ENCODE measurements at places on chromosomes 2 and 18.

DNA sequence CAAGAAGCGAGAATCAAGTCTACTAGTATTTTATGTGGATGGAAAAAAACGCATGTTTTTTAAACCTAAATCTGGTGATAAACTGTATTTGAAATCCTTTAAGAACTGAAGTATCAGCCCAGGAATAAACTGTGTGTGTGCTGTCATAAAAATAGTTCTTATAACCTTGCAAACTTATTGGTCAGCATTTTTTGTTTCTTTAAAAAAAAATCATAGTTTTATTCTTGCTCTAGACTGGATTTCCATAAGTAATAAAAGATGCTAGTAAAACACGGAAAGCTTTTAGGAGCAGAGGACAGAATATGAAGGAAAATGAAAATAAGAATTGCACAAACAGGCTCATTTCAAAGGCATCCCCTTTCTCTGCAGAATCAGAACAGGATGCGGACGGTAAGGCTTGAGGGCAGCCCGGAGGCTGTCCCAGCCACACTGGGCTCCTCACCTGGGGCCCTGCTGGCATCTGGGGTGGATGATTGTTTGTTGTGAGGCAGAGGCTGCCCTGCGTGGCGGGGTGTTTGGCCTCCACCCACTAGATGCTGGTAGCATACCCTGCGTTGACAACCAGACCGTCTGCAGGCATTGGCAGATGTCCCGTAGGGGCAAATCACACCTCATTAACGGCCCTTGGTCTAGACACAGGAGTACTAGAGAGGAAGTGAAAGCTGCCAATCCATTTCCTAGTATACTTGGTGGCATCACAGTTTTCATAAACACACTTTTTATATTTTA is 52.5 kb downstream of the MBP start:
- DNase-seq = no peak

DNA sequence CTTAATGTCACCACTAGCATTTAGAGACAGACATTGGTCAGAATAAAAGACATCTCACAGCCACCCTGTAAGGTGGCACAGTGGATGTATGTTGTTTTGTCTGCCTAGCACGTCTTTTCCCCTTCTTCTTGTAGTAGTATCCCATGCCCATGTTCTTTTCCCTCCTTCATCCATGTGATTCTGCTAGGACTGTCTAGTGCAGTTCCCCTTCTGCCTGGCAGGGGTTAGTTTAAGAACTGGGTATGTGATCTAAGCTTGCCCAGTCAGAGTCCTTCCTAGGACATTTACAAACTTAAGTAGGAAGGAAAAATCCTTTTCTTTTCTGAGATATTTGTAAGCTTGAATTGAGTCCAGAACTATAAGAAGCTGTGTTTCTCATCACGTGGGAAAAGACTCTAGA is 172.3 kb downstream of the BABAM2 start:
- no peak for DNase-seq

- DNase-seq = no peak
Observed at GRCh38 chr2:224101820-224102630, 62.9 kb upstream of the SERPINE2 start.

GRCh38 chr2:58035352-58035751 is 11.3 kb upstream of the VRK2 start:
- no peak for DNase-seq

DNA sequence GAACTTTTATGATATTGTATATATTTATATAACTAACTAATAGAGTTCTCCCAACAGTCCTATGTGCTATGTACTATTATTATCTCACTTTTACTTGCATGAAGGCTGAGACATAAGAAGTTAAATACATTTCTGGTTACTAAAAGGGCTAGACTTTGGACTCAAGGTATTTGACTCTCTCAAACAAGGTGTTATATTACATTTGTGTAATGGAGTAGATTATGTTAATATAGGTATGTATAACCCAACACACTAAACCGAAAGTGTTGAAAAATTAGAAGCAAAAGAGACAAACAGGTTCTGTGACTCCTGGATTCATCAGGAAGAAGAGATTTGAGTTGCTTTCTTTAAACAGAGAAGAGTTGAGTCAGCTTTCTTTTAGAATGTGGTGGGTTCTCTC is 733.6 kb upstream of the ZEB2 start:
- no peak for DNase-seq

DNA sequence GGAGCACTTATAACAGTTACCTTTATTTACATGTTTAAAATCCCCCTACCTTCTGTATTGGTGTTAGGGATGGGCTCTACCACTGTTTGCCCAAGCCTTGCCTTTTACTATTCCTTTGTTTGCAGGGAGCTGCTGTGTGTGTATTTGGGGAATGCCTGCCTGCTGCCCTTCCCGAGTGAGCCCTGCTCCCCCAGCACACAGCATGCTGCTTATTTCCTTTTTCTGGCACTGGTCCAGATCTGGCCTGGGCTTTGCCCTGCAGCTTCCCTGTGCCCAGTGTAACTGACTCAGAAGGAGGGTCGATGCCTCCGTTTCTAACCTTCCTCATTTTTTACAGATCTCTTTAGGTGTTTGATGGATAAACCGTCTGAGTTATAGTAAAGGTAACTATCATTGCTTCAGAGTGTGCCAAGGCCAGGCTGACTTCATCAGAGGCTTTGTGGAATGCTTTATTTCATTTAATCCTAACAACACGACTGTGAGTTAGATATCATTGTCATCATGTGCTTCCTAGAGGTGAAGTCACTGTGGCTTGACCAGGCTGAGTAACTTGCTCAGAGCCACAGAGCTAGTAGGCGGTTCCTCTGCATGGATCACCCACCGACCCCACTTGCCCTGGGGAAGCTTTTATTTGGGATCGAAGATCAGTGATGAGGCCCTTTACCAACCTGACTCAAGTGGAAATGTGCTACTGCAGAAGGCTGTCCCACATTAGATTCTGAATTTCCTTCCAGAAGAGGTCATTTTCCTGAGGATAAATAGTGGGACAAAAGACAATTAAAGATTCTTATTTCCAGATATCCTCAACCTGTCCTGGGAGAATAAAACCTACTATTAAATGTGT is 238.8 kb downstream of the ZNF407 start:
- DNase-seq = no peak

GRCh38 chr18:75047240-75047961 is 161.5 kb downstream of the PTGR3 start:
- DNase-seq = no peak

DNA sequence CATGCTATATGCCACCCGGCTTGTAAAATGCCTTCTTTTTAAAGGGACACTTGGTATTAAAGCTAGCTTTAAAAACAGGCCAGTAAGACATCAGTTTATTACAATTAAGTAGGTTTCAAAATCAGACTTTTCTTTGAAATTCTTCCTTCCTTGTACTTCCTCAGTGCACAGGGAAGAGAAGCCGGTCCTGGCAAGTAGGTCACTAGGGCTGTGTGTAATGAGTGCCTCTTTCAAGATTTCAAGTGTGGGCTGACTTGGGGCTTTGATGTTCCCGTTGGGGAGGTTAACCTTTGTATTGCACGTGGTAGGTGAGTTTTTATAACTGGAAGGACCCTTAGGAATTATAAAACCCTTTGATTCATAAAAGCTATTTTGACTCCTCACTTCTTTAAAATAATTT is 566.4 kb upstream of the ID2 start:
- DNase-seq = no peak

GRCh38 chr2:24948506-24948905 is 23.2 kb downstream of the DNAJC27 start:
- DNase-seq = no peak

DNA sequence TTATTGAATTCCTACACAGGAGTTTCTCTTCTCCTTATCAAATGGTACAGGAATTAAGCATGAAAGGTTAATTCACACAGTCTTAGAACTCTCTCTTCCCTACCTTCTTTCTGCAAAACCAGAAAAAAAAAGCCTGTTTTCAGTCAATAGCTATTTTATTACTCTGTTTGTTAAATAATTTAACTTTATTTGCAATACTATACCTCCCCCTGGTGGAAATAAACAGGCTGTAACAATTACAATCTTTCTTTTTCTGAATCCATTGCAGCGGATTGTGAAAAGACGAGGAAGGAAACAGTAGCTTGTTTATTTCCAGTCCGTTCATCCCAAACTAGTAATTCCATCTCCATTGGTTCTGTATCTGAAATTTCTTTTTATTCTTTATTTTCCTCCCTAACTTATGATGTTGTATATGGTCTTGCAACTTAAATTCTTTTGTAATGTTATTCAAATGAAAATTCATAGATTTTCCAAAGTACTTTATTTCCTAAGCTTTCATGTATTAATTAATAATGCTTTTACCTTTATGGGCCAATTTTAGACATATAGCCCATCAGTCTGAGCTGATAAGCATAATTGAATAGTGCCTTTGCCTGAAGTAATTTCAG is 165.2 kb downstream of the SH3BP4 start:
- no peak for DNase-seq

GRCh38 chr2:223396993-223397392 is 205.2 kb downstream of the SCG2 start:
- DNase-seq = no peak

DNA sequence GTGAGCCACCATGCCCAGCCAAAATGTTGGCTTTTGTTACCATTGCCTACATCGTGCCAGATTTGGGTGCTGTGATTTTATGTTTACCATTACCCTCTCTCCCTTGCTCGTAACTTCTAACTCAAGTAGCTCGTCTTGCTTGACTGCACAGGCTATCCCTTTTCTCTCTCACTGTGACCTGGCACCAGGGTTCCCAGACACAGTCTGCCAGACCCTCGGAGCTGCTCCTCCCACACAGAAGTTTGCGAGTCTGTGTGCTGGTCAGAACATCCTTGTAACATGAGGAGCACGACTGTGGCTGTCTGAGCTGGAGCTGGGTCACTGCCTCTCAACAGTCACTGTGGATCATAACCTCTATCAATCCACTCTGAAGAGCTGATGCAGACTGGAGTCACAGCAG is 152.5 kb upstream of the ACKR3 start:
- no peak for DNase-seq

GRCh38 chr2:236408786-236409185 is 144.6 kb upstream of the ASB18 start:
- no peak for DNase-seq

DNA sequence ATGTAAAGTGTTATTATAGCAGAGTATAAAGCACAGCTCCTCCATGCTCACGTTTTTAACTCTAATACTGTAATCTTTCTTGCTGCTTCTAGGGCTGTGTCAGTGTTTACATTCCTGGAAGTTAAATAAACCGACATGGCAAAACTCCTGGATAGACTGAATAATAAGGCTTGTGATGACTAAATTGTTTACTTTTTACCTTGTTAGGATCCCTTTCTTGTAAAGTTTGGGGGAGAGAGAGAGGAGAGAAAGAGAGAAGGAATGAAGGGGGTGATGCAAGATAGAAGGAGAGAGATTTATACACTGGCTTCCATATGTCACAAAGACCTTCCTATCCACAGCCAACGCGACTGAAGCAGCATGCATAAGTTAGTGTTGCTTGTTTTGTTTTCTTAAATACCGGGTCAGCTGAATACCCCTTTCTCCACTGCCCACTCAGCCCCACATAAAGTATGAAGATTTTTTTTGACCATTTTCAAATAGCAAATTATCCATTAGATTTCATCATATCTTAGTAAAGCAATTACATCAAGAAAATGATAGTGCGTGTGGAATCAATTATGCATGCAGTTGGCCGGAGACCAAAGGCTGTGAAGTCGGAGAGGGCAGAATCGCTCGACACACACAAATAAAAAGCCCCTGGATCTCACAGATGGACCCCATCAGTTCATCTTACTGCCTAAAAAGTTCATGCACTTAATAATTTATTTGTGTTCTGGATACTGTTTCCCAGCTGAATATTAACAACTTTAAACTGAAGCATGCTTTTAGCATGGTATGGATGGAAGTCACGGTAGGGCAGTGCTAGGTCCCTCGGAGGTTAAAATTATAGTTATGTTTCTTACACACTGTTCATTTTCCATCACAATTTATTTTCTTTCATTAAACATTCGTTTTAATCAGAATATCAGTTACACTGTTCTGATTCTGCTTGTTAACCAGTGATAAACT is 20.1 kb downstream of the BCL11A start:
- DNase-seq = no peak

DNA sequence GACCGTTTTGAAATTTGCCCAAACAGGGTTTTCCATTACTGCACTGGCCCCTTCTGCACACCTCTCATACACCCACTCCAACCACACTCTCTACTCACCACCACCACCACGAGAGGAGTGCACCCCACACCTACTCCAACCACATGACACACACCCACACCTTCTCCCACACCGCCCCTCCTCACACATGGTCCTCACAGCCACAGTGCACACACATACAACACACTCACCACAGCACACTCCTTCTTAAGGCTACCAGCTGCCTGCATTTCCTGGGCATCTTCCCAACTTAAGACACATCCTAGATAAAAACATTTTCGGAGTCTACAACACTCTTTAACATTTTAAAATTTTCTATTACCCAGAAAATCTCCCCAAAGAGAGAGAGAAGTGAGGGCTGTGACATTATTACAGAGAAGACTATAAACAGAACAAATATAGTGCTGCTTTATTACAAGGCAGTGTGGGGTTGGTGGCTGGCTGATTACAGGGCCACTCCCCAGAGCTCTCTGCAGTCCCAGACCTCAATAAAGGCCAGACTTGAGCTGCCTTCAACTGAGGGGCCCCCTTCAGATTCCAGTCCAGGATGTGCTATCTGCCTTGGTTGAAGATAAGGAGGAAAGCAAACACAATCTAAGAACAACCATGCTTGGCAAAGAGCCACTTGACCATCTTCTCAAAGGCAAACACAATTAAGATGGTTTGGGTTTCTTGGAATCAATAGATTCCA is 36.1 kb downstream of the NHEJ1 start:
- DNase-seq = no peak

DNA sequence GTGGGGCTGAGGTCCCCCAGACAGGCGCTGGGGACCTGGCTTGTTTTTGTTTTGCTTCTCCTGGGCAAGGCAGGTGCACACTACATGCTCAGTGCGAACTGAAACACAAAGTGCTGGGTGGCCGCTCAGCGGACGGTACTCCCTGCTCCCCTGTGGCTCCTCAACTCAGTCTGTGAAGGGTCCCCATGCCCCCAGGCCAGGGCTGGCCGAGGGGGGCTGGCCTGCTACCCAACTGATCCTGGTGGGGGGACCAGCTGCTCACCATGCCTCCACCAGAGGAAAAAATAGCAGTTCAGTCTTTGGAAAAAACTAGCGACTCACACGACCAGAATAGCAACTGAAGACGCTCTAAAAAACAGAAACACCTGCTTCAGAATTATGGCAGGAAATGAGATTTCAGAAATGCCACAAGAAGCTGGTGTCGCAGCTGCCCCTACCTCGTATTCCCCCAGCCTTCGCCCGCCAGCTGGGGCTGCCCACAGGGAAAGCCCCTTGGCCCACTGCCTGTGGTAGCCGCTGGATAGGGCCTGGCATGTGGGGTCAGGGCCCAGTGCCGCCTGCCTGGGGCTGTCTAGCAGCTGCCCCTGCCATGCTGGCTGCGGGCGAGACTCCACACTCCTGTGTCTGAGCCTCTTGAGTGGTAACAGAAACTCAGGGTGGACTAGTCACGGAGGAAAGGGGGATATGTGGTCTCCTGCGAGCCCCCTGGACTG is 43.7 kb downstream of the MEX3C start:
- no peak for DNase-seq

All from cortex of kidney (tissue), 1 donor.